Stimulated activated CD8-positive, alpha-beta memory T cell treated with anti-CD3 and anti-CD28 coated beads, Interleukin-2, amount 100 ng/mL, for 48 hours (primary cell): ENCODE measurements at places on chromosomes 1 and 21.

- no peak for DNase-seq
Observed at GRCh38 chr1:45304311-45305081, 22.2 kb upstream of the HPDL start.

GRCh38 chr1:234544087-234544579 lies 65.2 kb upstream of the TARBP1 start:
- no peak for DNase-seq

DNA sequence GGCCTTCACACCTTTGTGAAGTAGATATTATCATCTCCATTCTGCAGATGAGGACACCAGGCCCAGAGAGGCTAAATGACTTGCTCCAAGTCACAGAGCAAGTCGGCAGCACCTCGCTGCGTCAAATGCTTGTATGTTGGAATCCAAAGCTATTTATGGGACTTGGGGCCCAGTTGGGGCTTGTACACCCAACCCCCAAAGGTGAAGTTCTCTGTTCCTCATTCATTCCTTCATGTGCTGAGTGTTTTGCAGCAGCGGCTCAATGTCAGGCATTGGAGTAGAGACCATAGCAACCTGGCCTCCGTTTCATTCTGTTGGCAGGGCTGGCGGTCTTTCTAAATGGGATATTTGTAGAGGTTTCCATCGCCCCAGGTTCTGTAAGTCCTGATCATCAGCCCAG lies 113.4 kb upstream of the SLC25A33 start:
- no peak for DNase-seq

- DNase-seq: no peak
Observed at GRCh38 chr1:193348091-193348768, 161.8 kb upstream of the B3GALT2 start.

GRCh38 chr1:199096591-199096990 lies 457.8 kb downstream of the PTPRC start:
- no peak for DNase-seq

DNA sequence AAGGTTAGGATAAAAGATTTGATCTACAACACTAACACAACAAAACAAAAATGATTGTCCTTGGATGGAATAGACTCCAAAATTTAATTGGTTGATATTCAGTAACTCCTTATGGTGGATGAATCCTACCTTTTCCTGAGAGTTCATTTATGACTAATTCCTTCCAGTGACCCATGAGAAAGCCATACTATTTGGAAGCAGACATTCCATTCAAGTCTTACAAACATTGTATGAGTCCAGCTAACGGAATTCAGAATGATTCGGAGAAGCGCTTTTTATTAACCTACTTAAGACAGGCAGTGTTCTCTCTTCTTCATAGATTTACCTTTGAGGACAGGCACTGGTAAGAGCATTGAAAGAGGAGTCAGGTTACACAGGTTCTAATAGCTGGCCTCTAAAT lies 155.6 kb upstream of the ZNF648 start:
- DNase-seq: no peak

GRCh38 chr1:70071601-70072000 lies 133.8 kb downstream of the LRRC40 start:
- no peak for DNase-seq

DNA sequence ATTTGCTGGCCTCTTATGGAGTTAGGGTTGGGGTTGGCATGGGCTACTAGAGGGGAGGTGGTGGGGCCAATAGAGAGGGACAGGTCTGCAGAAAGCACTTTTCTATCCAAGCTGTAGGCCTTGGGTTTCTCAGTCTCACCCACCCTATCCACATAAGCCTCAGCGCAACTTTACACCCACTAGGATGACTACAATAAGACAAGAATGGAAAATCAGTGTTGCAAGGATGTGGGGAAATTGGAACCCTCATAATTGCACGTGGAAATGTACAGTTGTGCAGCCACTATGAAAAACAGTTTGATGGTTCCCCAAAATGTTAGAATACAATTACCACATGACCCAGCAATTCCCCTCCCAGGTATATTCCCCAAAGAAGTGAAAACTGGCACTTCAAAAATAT lies 14.0 kb upstream of the GSTM4 start:
- no peak for DNase-seq

- DNase-seq: no peak
Observed at GRCh38 chr21:31180256-31181081, 142.2 kb upstream of the KRTAP19-8 start.

GRCh38 chr1:160855181-160855981 lies 7.3 kb downstream of the CD244 start:
- no peak for DNase-seq

GRCh38 chr1:1760715-1761114 lies 17.6 kb downstream of the NADK start:
- DNase-seq: no peak

- no peak for DNase-seq
Observed at GRCh38 chr1:185444676-185445075, 127.6 kb upstream of the IVNS1ABP start.

DNA sequence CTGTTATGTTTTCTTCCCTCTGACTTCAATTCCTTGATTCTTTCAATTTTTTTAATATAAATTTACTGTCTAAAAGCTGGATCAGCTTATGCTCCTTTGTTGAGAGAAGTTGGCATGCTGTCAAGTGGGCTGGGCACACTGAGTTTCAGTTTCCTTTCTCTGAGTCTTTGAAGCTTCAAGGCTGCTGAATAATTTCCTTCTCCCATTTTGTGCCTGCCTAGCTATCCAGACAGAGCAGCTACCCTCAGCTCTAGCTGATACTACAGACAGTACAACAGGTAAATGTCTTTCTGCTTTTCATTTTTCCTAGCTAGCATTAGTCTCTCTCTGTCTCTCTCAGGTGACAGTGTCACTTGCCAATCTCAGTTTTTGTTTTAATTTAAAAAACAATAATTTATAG lies at the start of gene IFI44:
Gene IFI44, plus strand, starts transcription at position 204 of the 400 bp plus-strand sequence. CDS start 365 bp downstream, outside the sequence.
- DNase-seq: peak; percentile 48

GRCh38 chr1:4380564-4381168 lies 273.7 kb upstream of the AJAP1 start:
- DNase-seq: no peak

DNA sequence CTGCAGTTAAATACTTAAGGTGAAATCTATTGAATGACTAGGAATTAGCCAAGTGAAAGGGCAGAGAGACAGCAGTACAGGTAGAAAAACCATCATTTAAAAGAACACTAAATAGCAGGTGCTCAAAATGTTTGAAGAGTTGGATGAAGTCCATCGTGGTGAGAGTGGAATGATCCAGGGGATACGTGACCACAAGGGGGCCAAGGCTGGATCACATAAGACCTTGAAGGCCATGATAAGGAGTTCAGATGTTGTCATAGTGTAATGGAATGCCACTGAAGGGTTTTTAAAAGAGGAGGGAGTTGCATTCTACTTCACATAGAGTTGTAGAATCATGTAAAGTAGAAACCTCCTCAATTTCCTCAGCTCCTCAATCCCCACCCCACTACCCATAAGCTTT lies 34.8 kb upstream of the HOOK1 start:
- no peak for DNase-seq

- no peak for DNase-seq
Observed at GRCh38 chr1:166902279-166902678, 26.2 kb upstream of the TADA1 start.

DNA sequence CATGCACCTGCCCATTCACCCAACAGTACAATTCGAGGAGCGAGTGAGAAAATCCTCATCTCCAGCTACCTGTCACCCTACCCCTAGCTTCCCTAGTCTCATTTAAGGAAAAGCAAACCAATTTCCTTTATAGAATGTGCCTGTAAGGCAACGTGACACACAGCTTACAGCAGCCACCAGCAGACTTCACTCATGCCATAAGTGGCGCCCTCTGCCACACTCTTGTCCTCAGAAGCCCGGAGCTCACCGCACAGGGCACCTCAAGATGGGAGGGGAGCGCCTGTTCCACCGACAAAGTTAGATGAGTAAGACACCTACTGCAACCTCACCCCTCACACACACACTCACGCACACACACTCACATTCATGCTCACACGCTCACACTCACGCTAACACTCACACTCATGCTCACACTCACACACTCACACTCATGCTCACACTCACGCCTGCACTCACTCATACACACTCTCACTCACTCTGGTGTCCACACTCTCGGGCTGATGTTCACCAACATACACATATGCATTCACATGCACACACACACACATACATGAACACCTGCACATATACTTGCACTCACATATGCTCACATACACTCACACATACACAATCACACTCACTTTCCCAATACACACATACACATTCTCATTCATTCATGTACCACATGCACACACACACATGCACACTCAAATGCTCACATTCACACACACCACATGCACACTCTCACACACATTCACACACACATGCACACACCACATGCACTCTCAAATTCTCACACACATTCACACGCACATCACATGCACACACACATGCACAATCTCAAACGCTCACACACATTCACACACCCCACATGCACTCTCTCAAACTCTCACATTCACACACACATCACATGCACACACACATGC lies 170.7 kb downstream of the PSMG1 start:
- DNase-seq: no peak
